Stimulated activated naive CD8-positive, alpha-beta T cell treated with anti-CD3 and anti-CD28 coated beads, Interleukin-15, Interleukin-2, amounts not matched to agents 100 U/mL and 50 U/mL, for 24 hours (primary cell): ENCODE measurements at places on chromosomes 5 and 9.

- DNase-seq, result no peak
Measured at GRCh38 chr5:430214-430925, 12.6 kb upstream of the EXOC3 start.

- DNase-seq, result no peak
Measured at GRCh38 chr5:108786806-108787483, 39.2 kb downstream of the FER start.

DNA sequence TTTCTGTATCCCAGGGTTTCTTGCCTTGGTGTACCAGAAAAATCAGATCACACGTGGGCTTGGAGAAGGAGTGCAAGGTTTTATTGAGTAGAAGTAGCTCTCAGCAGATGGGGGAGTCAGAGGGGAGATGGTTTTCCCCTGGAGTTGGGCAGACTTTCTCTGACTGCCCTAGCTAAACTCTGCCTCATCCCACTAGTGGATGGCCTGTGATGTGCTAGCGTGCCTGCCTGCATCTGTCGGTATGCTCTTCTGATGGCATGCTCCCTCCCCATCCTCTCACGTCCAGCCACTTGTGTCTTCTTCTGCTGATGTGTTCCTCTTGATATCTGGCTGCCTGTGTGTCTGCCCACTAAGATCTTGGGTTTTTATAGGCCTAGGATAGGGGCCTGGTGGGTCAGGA lies 616.1 kb upstream of the RGMB start:
- DNase-seq, result no peak

DNA sequence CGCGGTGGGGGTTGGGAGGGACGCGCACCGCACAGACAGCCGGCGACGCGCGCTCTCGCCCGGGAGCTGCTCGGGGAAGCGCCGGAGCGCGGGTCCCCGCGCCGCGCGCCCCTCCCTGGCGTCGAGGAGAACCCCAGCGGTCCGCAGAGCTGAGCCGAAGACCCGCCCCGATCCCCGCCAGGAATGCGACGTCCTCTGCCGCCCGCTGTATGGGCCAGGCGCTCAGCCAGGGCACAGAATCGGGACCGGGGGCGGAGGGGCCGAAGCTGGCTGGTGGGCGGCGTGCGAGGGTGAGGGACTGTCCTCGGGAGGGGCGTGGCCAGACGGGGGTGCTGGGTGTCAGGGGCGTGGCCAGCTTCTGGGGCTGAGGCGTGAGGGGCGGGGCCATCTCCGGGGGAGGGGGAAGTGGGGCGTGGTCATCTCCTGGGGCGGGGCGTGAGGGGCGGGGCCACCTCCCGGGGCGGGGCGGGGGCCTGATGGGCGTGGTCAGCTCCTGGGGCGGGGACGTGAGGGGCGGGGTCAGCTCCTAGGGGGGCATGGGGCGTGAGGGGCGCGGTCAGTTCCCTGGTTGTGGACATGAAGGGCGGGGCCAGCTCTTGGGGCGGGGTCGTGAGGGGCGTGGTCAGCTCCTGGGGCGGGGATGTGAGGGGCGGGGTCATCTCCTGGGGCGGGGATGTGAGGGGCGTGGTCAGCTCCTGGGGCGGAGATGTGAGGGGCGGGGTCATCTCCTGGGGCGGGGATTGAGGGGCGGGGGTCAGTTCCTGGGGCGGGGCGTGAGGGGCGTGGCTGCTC lies 965 bp downstream of the PTGDS start:
- peak; percentile 74 for DNase-seq

GRCh38 chr9:131870156-131870555 lies 130.3 kb upstream of the RAPGEF1 start:
- no peak for DNase-seq

- no peak for DNase-seq
Measured at GRCh38 chr5:92328584-92329259, 945.6 kb upstream of the ARRDC3 start.

GRCh38 chr9:106075960-106076327 lies 381.6 kb downstream of the TMEM38B start:
- no peak for DNase-seq

DNA sequence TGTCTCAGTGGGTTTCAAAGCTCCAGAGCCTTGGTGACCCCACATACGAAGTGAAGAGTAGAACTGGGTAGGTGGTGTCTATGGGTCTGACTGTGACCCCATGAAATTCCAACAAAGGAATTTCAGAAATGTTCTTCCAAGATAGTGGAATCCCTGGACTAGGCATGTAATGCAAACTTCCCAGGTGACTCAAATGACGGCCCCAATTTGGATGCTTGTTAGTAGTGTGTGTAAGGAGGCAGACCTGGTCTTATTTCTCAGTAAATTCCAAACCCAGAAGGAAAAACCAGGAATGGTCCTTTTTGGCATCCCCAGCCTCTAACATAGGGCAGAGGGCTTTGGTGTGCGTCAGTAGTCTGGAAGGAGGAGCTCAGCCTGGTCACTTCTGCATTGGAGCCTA lies 43.6 kb upstream of the ABCA1 start:
- no peak for DNase-seq

GRCh38 chr5:40273936-40274335 lies 405.8 kb upstream of the PTGER4 start:
- no peak for DNase-seq

GRCh38 chr9:110114086-110114858 lies 93.7 kb downstream of the C9orf152 start:
- DNase-seq, result no peak

- DNase-seq, result no peak
Measured at GRCh38 chr5:157473383-157474320, 13.6 kb downstream of the NIPAL4 start.

- no peak for DNase-seq
Measured at GRCh38 chr5:140115186-140115500, 1.2 kb downstream of the PURA start.

DNA sequence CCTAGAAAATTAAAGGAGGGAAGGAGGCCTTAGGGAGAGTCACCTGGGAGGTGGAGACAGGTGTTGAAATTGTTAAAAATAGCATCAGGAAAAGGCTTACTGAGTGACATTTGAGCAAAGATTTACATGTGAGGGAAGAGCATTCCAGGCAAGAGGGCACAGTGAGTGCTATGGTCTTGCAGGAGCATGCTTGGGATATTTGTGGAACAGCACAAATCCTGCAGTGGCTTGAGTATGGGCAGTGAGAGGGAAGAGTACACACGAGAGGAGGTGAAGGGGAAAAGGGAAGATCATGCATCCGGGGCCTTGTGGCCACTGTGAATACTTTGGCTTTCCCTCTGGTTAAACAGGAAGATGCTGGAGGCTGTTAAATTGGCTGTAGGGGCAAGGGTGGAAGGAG lies 36.6 kb downstream of the ACER2 start:
- DNase-seq, result no peak

DNA sequence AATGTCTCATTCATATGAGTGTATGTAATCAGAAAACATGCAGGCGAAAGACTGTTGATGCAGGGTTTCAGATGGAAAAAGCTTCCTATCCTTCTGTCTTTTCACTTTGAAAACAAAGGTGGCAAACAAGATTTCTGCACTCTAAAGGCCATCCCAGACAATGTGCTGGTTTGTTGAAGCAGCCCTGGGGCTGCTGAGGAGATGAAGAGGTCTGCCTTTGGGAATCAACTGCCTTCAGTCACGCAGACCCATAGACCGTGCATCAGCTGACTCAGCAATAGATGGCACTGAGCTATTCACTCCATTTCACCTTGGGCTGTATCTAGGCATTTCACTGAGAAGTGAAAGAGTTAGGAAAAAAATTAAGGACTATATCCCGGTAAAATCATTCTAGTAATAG lies 60.5 kb upstream of the C5orf46 start:
- no peak for DNase-seq

DNA sequence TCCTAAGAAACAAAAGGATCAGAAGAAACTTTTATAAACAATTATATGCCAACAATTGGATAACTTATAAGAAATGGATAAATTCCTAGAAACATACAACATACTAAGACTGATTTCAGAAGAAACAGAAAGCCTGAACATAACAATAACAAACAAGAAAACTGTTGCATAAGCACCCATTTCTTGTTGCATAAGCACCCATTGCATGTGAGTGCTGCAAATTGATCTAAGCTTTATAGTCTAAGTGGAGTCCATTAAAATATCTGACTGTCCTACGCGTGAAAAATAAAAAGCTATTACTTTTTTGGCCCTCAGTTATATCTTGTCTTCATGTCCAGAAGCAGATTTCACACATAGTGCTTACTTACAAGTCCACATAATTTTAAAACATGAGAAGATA lies 19.3 kb downstream of the TYRP1 start:
- DNase-seq, result no peak

DNA sequence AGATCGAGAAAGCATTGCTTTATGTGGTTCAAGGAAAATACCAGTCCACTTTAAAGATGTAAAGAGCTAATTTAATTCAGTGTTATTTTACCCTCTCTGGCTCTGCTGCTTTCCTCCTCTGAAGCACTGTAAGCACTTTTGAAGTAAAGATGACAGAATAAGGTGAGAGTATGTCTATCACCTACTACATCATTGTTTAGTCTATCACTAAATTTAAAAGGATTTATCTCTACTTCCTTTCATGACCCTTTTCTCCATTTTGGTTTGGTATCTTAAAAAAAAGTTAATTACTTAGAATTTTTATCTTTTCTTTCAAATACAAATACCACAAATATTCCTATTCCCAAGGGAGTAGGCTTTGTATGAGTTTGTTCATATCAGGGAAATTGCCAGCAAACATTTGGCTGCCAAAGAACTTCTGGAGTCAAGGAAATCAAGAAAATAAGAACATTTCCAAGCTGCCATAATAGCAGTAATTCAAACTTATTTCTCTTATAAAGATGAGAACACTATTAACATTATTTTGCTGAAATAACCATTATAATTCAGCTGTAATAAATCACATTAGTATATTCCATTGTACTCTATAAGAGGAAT lies 77.8 kb downstream of the SLC38A9 start:
- DNase-seq, result no peak

GRCh38 chr5:178545941-178546674 lies 44.1 kb downstream of the COL23A1 start:
- no peak for DNase-seq

GRCh38 chr5:150642567-150642927 lies 2.1 kb downstream of the SYNPO start:
- DNase-seq, result no peak

DNA sequence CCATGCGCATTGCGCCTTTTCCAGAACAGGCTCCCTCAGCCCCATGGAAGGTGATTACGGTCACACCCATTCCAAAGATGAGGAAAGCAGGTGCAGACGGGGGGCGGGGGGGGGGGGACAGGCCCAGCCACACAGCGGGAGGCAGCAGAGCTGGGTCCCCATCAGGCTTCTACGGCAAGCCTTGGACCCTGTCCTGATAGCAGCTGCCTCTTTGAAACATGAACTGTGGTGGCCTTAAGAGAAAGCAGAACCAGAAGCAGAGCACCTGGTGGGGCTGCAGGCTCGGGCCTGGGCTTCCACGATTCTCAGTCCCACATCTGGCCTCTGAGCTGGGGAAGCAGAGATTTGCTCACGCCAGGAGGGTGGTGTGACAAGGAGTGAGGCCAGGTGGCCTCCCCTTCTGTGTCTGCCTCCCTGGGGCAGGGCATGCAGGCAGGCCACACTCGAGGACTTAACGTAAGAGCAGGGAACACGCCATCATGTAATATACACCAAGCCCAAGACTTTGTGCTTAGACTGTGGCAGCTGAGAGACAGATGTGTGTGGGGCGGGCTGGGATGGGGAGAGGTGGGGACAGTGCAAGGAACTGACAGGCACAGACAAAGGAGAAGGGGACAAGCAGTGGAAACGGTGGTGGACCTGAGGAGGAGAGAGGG lies 14.2 kb upstream of the PHYKPL start:
- DNase-seq, result no peak

GRCh38 chr9:93669958-93670207 lies 93.5 kb downstream of the PHF2 start:
- DNase-seq, result no peak

DNA sequence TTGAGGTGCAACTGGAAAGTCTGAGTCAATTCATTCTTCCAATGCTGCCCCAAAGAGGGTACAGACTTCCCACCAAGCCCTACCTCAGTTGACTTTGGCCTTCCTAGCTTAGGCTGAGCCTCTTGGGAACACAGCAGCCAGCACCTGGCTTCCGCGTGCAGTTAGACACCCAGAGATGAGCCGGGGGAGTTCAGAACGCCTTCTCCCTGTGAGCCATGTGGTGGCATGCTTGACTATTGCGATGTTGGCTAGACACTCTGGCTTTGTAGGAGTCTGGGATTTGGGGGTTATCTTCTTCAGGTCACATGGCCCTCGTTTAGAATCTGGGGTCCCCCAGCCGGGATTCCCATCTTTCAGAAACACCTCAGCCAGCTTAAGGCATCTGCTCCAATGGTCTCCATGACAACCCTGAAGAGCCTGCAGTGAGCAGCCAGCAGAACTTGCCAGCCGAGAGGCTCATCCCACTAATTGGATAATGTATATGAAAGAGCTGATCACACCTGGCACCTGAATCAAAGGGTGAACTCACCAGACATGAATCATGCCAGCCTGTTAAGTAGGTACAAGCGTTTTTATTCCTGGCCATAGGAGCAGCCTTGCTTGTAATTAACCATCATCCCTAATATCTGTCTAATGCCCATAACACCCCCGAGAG lies 167.5 kb downstream of the SYK start:
- no peak for DNase-seq

DNA sequence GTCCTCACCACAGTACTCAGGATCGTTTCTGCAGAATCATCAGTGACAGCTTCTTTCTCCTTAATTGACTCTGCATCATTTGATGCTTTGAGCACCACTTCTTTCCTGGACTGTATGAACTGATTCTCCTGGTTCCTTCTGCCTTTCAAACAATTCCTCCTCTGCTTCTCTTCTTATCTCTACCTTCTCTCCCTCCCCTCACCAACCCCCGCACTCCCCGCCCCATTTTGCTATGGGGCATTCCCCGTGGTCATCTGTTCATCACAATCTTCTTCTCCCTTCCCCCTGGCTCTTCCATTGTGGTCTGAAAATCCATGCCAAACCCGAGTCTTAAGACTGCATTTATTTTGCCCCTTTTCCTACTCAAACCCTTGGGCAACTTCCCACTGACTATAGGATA lies 57.9 kb downstream of the FAM78A start:
- no peak for DNase-seq

DNA sequence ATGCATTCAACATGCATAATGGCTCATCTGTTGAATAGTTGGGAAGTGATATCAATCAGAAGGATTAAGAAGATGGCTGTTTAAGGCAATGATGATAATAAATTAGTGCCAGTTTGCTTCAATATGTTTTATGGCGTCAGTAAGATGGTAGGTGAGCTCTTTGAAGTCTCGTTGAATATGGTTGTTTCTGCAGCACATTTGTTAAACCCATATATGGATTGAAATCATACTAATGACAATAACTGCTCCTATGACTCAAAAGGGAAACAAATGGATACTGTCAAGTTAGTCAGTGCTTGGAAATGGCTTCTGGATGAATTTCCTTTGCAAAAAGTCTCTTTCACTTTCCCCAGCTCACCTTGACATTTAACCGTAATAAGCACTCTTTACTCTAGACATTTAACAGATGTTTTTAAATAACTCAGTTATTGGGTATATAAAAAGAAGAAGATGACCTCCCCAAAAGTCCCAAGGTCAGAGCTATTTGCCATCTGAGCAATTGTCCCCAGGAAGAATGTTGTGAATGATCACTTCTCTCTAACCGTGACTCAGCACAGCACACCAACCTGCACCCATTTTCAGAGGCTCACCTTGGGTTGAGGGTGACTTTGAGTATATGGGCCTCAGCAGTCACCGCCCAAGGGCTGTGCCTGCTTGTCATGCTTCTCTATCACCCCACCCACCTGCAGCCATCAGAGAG lies 133.4 kb downstream of the GRIA1 start:
- DNase-seq, result no peak
